ENCODE measurements at places on chromosomes 3 and 15.

DNA sequence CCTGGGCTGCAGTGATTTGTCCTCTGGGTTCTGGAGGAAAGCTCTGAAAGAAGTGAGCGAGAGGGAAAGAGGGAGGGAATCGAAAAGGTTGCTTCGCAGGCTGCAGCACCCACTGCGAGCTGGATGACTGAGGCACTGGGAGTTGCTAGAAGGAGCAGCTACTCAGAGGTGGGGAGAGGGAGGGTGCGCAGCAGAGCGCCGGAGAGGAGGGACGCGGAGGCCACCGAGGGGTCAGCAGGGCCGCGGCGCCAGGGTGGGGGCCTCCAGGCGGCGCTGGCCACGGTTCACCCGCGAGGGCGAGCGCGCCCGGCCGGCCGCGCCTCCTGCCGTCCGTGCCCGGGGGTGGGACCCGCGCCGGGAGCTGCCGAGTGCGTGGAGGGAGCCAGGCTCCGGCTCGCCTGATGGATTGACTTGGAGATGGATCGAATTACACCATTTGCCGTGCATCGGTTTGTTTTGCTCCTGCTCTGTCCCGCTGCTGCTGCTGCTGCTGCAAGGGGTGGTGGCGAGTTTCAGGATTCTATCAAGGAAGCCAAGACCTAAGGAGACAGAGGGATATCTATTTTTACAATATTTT, at the start of gene SEMA6D:
SEMA6D (plus strand) TSS at position 470 of the 577 bp plus-strand sequence. CDS start 42,294 bp downstream, outside the sequence.
- DNase-seq = peak; percentile 92

DNA sequence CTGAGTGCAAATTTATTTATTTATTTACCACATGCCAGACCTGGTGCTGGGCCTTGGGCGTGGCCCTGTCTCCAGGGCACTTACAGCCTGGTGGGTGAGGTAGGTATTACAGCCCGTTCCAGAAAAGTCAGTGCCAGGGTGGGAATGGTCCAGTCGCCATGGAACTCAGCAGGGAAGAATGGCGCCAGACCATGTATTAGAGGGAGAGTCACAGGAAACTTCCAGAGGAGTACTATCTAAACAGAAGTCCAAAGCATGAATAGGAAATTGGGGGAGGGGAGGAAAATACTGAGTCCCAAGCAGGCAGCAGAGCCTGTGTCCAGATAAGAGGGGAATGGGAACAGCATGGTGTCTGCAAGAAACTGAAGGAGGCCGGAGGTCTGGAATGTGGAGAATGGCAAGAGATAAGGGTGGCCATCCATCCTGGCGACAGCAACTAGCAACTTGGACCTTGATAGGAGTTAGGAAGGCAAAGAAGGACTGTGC, 27.0 kb downstream of the SH3BP5 start:
- peak; percentile 46 for DNase-seq

DNA sequence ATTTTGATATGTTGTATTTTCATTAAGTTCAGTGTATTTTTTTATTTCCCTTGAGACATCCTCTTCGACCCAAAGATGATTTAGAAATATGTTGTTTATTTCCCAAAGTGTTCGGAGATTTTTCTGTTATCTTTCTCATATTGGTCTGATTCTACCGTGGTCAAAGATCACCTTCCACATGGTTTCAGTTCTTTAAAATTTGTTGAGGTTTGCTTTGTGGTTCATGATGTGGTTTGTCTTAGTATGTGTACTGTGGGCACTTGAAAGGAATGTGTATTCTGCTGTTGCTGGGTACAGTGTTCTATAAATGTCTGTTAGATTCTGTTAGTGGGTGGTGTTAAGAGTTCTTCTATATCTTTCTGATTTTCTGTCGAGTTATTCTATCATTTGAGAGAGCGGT, 103.4 kb upstream of the FHIT start:
- no peak for DNase-seq

GRCh38 chr15:60390871-60391501, 6.8 kb downstream of the ANXA2 start:
- DNase-seq = peak; percentile 89

GRCh38 chr3:127735767-127736693, 63.3 kb downstream of the ABTB1 start:
- peak; percentile 85 for DNase-seq

- no peak for DNase-seq
Measured at GRCh38 chr3:151058740-151059139, 26.7 kb upstream of the MED12L start.

DNA sequence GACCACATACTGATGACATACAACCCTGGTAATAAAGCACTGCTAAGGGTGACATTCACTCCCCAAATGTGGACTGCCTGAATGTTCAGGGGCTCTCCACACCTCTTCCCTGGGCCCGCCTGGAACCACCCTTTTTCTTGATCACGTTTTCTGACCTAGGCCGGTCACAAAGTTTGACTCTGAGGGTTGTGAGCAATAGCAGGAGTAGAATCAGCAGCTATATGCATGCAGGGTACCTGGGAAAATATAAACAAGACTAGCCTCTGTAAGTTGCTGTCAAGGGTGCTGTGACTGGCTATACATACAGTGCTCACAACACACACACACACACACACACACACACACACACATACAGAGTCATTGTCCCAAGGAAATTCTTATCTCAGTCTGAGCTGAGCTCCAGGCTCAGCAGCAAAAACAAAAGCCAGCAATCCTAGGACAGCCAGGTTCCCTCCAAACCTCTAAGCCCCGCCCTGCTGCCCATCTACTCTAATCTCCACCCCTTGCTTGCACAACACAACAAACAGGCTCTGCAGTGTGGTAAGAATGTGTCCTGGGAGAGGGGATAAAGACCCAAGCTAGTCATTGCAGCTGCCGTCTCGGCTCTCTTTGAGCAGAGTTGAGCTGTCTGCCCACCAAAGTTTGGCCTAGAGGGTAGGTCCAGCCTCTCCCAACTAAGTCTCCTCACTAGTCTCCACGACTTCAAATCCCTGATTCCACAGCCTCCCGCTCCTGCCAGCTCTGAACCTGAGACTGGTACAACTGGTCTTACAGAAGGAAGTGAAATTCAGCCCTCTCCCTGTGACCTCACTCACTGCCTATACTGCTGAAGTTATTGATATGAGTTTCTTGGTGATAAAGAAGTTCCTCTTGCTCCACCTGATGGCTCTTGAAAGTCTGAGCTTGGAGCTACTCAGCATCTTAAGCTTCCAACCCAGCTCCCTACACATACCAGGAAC, 2.2 kb downstream of the BMF start:
- peak; percentile 91 for DNase-seq

- DNase-seq = peak; percentile 74
Measured at GRCh38 chr3:15319575-15319974, 12.8 kb downstream of the SH3BP5 start.

- DNase-seq = no peak
Measured at GRCh38 chr15:57592426-57592825, 722 bp downstream of the MYZAP start.

- DNase-seq = no peak
Measured at GRCh38 chr15:72781631-72782030, 1.9 kb downstream of the ADPGK start.

DNA sequence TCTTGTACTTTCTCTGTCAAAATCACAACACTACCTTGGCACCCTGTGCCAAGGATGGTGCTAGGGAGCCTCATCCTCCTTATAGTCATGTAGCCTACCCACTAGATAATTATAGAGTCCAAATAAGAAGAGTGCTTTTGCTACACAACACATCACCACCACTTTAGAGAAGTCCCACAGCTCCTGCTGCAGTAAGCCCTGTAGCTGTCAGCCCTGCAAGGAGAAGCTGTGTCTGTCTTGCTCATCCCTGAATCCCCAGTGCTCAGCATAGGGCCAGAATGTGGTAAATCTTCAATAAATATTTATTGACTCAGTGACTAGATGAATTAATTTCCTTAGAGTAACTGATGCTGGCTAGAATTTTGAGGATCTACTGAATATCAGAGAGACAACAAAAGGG, 190.8 kb downstream of the ZNF621 start:
- no peak for DNase-seq

- DNase-seq = no peak
Measured at GRCh38 chr3:16300881-16301359, 35.9 kb downstream of the OXNAD1 start.

DNA sequence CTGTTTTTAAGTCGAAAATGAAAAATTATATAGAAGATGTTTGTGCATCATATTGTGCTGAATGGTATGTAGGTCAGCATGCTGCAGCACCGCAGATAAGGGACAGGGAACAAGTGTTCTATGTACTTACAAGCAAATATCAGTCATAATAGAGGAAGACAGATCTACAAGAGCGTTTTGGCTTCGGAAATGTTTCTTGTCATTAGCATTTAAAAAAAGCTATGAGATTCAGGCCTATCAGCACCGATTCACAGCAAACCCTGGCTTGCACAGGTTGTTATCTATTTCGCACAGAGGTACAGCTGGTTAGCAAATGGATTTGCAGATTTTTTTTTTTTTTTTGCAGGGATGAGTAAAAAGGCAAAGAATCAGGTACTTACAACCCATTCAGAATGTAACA, 204.2 kb upstream of the TBC1D5 start:
- no peak for DNase-seq

DNA sequence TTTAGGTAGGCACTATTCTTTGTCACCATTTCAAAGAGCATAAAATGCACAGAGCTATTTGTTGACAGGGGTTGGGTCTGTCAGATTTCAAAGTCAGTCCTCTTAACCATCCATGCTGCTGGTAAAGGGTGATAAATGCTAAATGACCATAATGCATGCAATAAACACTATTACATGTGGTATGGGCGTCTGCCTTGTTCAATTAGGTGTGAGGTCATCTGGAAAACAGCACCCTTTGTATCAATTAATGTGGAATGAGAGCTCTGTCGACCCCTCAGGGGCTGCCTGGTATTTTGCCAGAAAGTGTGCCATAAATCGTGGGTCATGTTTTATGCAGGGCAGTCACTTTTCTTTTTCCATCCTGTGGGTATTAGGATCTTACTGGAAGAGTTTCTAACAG, 235.6 kb downstream of the SV2B start:
- no peak for DNase-seq

- DNase-seq = no peak
Measured at GRCh38 chr3:123780656-123781055, 103.5 kb downstream of the MYLK start.

GRCh38 chr3:118548434-118548833, 486.2 kb downstream of the IGSF11 start:
- DNase-seq = peak; percentile 1

DNA sequence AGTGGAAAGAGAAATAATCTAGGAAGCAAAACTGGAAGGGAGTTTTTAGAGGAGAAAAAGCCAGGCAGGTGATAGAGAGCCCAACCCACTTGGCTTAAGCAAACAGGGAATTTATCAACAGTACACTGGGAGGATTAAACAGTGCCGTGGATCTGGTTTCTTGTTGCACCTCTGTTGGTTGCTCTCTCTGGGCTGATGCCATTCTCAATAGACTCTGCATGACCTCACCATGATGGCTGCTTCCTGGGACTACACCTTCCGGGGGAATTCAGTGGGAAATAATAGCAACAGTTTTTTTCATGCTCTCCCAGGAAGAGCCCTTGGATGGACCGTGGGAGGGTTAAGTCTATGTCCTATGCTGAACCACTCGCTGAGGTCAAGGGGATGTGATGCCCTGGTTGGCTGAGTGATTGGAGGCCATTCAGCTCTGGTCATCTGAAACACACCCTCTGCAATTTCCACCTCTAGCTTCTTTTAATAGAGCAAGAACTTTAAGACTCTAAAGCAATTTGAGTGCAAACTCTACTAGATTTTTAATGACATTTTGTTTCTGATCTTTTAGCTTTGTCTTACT, 74.2 kb downstream of the EPHB1 start:
- no peak for DNase-seq

- peak; percentile 72 for DNase-seq
Measured at GRCh38 chr15:37106490-37107001, 6.2 kb upstream of the MEIS2 start.

DNA sequence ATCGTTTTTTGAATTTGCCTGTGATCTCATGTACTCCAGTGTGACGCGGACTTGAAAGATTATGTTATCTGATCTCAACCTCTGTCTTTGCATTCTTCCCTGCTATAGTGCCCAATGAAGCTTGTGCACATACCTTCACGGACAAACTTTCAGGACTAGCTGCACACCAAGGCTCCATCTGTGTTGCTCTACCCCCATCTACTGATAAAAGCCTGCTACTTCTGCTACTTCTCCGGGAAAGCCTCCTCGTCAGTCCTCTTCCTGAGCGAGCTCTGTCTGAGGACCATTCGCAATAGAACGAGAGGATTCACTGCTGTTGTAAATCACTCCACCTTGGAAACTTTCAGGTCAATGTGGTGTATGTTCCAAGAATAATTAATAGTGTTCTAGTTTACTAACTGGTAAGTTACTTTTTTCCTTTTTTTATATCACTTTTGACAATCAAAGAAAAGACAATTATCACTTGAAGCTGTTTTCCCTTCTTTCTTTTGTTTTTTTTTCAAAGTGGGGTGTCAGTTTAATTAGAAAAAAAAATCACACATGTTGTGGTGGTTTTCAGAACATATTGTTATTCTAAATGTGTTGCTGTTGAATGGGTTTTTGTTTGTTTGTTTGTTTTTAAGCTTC, 217.6 kb downstream of the ARRDC4 start:
- DNase-seq = peak; percentile 83

DNA sequence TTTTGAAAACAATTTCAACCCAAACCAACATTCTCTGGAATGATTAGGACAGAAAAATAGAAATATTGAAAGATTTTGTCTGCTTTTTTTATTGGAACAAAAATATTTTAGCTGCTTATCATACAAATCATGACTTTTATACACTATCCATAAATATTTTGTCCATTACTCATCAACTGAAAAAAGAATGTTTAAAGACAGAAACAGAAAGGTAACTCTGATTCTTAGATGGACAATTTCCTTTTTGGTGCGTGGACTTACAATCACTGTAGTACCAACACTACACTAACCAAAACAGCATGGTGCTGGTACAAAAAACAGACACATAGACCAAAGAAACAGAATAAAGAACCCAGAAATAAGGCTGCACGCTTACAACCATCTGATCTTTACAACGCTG, 582.8 kb upstream of the CCDC54 start:
- no peak for DNase-seq

DNA sequence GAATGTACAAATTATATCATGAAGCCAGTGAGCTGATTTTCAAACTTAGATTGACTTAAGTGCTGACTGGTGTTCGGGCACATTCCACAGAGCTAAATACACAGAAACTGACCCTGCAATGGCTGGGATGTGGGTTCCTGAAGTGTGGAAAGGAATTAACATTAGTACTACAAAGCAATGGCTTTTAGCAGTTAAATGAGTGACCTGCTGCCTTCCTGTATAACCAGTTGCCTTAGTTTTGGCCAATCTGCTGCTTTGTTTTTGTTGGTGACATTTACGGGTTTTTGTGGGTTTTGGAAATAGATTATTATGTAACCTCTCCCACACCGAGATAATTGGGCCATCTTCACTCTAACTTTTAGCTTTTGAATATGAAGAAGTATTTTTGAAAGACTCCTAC, 2.4 kb upstream of the SKIC8 start:
- DNase-seq = no peak

- DNase-seq = peak; percentile 83
Measured at GRCh38 chr3:197306374-197307086, 8.1 kb upstream of the DLG1 start.

- DNase-seq = no peak
Measured at GRCh38 chr3:187781001-187781400, 35.7 kb upstream of the BCL6 start.

- DNase-seq = no peak
Measured at GRCh38 chr3:141336672-141337522, 31.4 kb upstream of the ZBTB38 start.
